ENCODE measurements at places on chromosomes 2 and 18. TPM values are rescaled to one million over a fixed set of nuclear protein-coding genes. Genes with fewer than 3 reads are reported as not detected.

Gene IL1A
- total RNA-seq, result 0.23 TPM

Gene PDCL3
- total RNA-seq, result 36.7 TPM

DNA sequence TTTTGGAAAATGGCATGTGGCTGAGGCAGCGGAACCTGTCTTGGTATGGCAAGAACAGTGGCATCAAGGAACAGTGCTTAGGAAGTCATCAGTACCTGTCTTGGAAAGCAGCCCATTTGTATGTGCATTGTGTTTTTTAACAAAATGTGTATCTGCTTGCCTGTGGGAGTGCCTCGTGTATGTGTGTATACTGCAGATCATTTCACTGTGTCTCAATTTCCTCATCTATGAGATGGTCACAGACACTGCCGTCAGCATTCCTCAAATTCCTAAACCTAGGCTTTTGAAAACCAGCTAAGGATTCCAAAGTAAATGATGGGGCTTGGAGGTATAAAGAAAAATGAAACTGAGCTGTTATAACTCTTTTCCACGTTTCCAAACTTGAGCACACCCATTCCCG, 441.3 kb downstream of the RND3 start:
- H3K4me1 ChIP-seq, result no peaks in the 10 kb centered on the region
- no peak overlapping the region for H3K4me3 ChIP-seq
- no peaks in the 10 kb centered on the region for H3K27me3 ChIP-seq
- H3K27ac ChIP-seq, result no peak overlapping the region
- no peaks in the 10 kb centered on the region for H3K36me3 ChIP-seq
- DNase-seq, result no peak

DNA sequence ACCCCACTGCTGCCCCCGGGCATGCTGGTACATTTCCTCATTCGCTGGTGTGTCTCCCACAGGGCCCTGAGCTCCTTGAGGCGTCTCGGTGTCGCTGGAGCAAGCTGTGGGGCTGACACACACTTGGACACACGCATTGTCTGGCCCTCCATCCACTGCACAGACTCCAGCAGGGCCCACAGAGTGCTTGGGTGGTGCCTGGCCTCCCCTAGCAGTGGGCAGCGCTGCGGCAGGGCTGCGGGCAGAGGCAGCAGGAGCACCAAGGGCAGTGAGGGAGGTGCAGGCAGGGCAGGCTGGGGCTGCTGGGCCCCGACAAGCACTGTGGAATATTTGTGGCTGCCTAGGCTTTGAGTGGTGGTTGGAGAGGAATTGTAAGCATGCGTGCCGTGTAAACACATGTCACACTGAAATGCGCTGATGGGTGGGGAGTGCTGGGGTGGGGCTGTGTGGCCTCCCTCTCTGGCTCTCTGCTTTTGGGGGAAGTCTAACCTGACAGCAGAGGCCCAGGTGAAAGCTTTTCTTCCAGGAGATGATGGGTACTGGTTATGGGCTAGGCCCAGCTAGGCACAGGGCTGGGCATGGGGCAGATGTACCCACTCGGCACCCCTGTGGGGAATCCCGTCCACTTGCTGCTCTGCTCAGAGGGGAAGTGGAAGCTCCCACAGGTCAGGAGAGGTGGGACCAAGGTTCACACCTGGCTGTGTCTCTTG, 55.5 kb upstream of the HS6ST1 start:
- no peak overlapping the region for H3K27ac ChIP-seq
- no peaks in the 10 kb centered on the region for H3K36me3 ChIP-seq
- peaks cover 65% of the 10 kb centered on the region for H3K27me3 ChIP-seq
- DNase-seq, result no peak
- no peak overlapping the region for H3K4me3 ChIP-seq

DNA sequence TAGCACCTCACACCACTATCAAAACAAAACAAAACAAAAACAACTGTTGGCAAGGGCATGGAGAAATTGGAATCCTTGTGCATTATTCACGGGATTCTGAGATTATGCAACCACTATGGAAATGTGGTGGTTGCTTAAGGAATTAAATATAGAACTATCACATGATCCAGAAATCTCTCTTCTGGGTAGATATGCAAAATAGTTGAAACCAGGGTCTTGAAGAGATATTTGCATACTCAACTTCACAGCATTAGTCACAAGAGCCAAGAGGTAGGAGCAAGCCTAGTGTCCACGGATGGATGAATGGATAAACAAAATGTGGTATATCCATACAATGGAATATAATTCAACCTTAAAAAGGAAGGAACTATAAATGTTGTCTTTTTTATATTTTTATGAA, 7.0 kb downstream of the TMEM131 start:
- no peak for DNase-seq
- H3K36me3 ChIP-seq, result peaks cover 30% of the 10 kb centered on the region
- H3K27me3 ChIP-seq, result no peaks in the 10 kb centered on the region
- H3K4me3 ChIP-seq, result no peak overlapping the region
- peaks cover 23% of the 10 kb centered on the region for H3K4me1 ChIP-seq
- no peak overlapping the region for H3K27ac ChIP-seq
